ENCODE measurements at places on chromosomes 1 and 21. TPM values are rescaled to one million over a fixed set of nuclear protein-coding genes. Genes with fewer than 3 reads are reported as not detected.

C8B gene
- not detected for total RNA-seq

DNA sequence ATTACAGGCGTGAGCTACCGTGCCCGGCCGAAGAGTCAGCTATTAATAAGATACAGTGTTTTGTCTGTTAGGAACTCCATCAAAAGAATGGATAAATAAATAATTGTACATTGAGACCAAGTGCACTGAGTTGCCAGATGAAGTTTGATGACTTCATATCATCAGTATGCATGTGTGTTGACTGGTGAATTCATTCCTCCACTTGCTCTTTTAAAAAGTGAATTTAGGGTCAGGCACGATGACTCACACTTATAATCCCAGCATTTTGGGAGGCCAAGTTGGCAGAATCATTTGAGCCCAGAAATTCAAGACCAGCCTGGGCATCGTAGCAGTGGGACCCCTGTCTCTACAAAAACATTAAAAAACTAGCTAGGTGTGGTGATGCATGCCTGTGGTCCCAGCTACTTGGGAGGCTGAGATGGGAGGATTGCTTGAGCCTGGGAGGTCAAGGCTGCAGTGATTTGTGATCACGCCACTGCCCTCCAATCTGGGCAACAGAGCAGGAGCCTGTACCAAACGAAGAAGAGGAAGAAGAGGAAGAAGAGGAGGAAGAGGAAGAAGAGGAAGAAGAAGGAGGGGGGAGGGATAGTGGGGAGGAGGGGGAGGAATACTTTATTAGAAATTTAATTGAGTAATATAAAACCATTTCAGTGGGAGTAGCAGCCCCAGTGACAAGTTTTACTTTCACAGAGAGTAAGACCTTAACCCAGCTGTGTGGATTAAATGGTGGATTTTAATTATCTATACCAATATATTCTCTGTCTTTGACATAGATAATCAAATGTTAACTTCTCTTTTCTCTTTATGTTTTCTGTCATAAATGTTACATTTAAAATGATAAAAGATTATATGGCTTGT is 74.9 kb downstream of the CCDC18 start:
- DNase-seq, result no peak

DNA sequence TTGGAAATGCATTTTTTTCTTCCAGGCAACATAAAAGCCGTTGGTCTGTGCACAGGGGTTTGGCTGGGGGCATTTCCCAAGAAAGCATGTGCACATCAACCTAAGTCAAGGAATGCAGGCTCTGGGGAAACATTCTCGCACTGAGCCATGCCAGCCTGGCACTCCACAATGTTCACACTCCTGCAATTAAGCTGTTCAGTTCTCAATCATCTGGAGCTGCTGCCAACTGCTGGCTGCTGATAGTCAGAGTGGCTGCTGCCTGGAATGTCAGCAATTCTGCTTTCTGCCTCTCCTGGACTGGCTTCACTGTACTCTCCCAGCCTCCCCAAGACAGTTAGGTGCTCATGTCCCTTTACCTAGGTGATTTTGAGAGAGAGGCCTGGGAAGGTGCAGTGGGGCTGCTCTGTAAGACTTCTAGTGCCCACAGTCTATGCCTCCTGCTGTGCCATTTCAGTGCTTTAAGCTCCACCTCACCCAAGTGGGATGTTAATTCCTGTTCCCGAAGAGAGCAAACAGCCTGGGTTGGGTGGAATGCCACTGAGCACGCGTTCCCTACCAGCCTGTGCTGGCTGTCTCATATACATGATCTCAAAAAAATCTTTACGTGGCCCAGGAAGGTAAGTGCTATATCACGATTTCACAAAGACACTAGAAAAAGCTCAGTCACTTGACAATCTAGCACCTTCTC is 131.7 kb downstream of the BRINP2 start:
- DNase-seq, result no peak

TNFRSF1B gene
- 95.4 TPM for total RNA-seq

GRCh38 chr1:24775916-24776315 is 30.7 kb downstream of the CLIC4 start:
- DNase-seq, result no peak
